Heart right ventricle (tissue), 16 donors: ENCODE measurements at places on chromosomes 7 and 10. TPM values are rescaled to one million over a fixed set of nuclear protein-coding genes. Genes with fewer than 3 reads are reported as not detected.

DNA sequence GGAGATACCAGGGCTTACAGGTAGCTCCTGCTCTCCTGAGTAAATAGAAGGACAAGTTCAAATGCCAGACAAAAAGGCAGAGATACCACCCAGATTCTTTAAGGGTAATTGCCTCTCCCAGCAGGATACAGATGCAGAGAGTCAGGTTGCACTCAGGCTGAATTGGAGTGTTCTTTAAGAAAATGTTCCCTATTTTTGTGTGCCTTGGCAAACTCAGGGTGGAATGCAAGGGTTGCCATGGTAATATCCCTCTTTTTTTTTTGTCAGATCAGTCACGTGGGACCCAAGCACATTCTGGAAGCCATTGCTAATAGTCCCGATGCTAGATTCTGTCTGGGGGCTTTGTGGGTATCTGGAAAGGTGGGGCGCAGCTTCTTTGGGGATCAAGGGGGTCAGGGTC is 628.0 kb downstream of the CALN1 start:
- no peak for DNase-seq
- no peak overlapping the region for H3K4me3 ChIP-seq
- no peaks in the 10 kb centered on the region for H3K36me3 ChIP-seq
- peaks cover 7% of the 10 kb centered on the region for H3K27me3 ChIP-seq

The OR6B1 gene
- not detected for total RNA-seq

GRCh38 chr7:46571996-46572395 is 650.9 kb upstream of the IGFBP3 start:
- DNase-seq, result no peak
- no peaks in the 10 kb centered on the region for H3K27me3 ChIP-seq
- peaks cover 5% of the 10 kb centered on the region for H3K4me1 ChIP-seq
- no peak overlapping the region for H3K4me3 ChIP-seq
- no peaks in the 10 kb centered on the region for H3K36me3 ChIP-seq
- no peak overlapping the region for H3K27ac ChIP-seq

DNA sequence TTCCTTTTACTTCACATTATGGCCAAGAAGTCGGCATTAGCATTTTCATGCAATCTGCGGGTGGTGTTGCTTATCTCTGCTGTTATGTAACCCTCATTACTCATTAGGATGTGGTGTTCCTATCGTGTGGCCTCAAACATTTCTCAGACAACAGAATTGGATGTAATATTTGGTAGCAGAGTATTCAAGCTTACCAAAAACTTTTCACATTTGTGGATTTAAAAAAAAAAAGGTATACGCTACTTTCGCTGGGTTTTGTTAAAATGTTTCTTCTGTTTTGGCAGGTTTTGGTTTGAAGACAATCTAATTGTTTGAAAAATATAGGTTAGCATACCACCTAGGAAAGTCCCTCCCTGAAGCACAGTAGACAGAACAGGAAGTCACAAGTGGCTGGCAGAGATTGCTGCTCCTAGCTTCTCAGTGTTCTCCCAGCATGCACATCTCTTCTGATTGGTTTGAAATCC is 128.8 kb downstream of the GATA3 start:
- no peaks in the 10 kb centered on the region for H3K36me3 ChIP-seq
- no peak overlapping the region for H3K27ac ChIP-seq
- H3K4me1 ChIP-seq, result no peaks in the 10 kb centered on the region
- DNase-seq, result no peak
- no peak overlapping the region for H3K4me3 ChIP-seq

DNA sequence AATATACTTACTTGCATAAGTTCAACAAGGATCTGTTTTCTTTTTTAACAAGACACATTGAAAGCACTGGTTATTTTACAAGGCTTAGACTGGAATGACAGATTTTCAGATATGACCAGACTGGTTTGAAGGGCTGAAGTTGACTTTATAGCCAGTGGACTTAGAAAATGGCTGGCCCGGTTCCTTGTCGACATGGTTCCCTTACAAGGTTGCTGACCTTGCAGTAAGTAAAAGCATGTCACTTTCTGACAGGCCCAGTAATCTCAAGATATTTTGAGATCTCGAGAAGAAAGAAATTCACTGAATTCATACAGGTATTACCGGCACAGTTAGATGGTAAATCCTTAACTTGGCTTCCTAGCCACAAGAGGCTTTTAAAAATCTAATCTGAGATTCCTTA is 136.5 kb downstream of the COBL start:
- H3K27me3 ChIP-seq, result no peaks in the 10 kb centered on the region
- no peak for DNase-seq
- H3K4me1 ChIP-seq, result no peaks in the 10 kb centered on the region
- H3K36me3 ChIP-seq, result no peaks in the 10 kb centered on the region
- H3K27ac ChIP-seq, result no peak overlapping the region

GRCh38 chr7:151847136-151847535 is 29.8 kb downstream of the PRKAG2 start:
- no peak for DNase-seq
- H3K27ac ChIP-seq, result no peak overlapping the region
- no peaks in the 10 kb centered on the region for H3K36me3 ChIP-seq
- no peaks in the 10 kb centered on the region for H3K4me1 ChIP-seq

GRCh38 chr7:492714-493065 is 27.0 kb downstream of the PDGFA start:
- DNase-seq, result no peak
- H3K27me3 ChIP-seq, result no peaks in the 10 kb centered on the region
- H3K4me1 ChIP-seq, result peaks cover 12% of the 10 kb centered on the region
- H3K36me3 ChIP-seq, result peaks cover 6% of the 10 kb centered on the region
- H3K4me3 ChIP-seq, result no peak overlapping the region
- H3K27ac ChIP-seq, result no peak overlapping the region

- H3K36me3 ChIP-seq, result no peaks in the 10 kb centered on the region
- H3K27ac ChIP-seq, result no peak overlapping the region
- H3K4me1 ChIP-seq, result peaks cover 16% of the 10 kb centered on the region
- H3K27me3 ChIP-seq, result no peaks in the 10 kb centered on the region
- no peak overlapping the region for H3K4me3 ChIP-seq
Observed at GRCh38 chr10:103696411-103697145, 158.8 kb downstream of the SH3PXD2A start.

The PRKAR2B gene
- total RNA-seq, result 42.5 TPM

The SORBS1 gene
- 1,234 TPM for total RNA-seq

DNA sequence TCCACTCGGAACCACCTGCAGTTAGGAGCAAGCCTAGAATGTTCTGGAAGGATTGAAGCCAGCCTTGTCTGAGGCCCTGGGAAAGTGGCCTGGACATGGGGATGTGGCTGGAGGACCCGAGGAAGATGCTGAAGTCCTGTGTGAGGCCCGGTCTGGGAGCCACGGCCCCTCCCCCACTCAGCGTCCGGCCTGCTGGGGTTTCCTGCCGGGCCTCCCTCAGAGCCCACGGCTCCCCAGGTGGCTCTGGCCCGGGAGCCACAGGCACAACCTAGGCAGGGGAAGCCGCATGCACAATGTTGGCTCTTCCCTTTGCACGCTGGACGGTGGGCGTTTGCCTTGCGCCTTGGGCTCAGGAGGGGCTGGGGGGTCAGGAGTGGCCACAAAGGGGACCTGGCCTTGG is 39.0 kb downstream of the UNCX start:
- no peak for DNase-seq
- no peaks in the 10 kb centered on the region for H3K4me1 ChIP-seq
- no peak overlapping the region for H3K4me3 ChIP-seq
- H3K27ac ChIP-seq, result no peak overlapping the region

The PHYHIPL gene
- not detected for total RNA-seq

The FANK1 gene
- 0.40 TPM for total RNA-seq

DNA sequence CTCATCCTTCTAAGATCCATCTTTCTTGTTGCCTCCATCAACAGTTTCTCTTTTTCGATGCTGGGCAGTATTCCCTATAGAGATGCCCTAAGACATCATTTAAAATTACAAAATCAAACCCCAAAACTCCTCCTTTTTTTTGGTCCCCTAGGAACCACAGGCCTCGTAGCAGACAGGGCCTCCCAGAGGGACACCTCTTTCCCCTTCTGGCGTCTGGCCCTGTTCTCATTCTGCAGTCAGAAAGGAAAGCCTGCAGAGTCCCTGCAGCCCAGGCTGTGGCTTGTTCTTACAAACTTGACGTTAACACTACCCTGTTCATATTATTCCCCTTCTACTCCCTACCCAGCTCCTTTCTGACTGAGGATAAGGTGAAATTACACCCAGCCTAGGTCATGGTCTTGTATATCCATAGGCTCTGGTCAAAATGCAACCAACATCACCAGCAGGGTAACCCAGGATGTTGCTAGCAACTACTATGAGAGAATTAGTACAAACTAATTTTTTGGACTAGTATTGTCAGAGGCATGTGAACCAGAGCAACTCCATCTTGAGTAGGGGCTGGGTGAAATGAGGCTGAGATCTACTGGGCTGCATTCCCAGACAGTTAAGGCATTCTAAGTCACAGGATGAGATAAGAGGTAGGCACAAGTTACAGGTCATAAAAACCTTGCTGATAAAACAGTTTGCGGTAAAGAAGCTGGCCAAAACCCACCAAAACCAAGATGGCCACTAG is 3.5 kb upstream of the EPHA1 start:
- H3K4me1 ChIP-seq, result peaks cover 26% of the 10 kb centered on the region
- no peaks in the 10 kb centered on the region for H3K36me3 ChIP-seq
- DNase-seq, result no peak

The ADAM12 gene
- 0.76 TPM for total RNA-seq

DNA sequence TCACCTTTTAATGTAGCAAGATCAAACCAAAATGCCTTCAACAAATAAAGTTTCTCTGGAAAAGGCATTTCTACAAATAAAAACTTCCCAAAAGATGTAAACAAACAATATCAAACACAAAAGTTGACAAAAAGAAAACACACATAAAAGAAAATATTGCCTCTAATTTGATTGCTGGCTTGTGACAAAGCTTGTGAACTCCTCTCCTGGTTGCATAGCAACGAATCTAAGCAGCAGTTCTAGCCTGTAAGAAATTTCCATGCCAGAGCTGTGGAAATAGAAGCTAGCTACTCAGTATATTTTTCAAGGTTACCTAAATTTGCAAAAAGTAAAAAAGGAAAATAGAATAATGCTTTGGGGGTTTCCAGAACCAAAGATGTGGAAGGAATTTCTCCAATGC is 173.9 kb upstream of the CDK1 start:
- H3K4me1 ChIP-seq, result peaks cover 5% of the 10 kb centered on the region
- no peak for DNase-seq
- H3K36me3 ChIP-seq, result no peaks in the 10 kb centered on the region
- H3K27me3 ChIP-seq, result no peaks in the 10 kb centered on the region
- H3K27ac ChIP-seq, result no peak overlapping the region

The BEND7 gene
- total RNA-seq, result 12.3 TPM

DNA sequence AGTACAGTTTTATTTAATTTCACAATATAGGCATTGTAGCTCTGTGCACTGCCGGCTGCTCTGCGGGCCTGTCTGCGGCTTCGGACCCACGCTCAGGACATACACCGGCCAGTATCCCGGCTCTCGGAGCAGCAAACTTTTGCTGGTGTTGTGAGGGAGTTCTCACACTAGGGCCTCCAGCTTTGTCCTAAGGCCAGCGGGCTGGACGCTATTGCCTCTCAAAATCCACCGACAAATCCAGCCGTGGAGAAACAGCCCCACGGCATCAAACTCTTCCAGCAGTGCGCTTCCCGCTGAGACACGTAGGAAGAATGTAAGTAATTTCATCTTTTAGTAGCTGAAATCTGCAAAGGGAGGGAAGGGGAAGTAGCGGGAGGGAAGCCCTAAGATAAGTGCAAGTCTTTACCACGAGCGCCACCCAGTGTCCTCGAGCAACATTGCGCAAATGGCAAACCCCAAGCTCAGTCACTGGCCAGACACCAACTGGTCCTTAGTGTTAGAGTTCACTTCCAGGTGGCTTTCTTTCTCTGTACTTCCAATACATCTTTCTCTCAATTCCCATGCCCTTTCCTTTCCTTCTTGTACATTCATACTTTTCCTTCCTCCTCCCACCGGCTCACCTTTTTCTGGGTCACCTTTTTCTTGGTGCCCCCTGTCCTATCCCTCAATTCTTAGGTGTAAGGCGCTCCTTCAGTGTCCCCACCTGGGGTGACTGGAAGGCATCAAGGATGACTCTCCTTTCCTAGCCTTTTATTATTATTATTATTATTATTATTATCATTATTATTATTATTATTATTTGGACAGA is 3.0 kb upstream of the DLX5 start:
- H3K27me3 ChIP-seq, result peaks cover 48% of the 10 kb centered on the region
- peak overlapping the region; percentile 35 for H3K4me3 ChIP-seq

The HABP2 gene
- not detected for total RNA-seq

GRCh38 chr10:132390170-132390920 is 6.7 kb upstream of the PWWP2B start:
- H3K27me3 ChIP-seq, result no peaks in the 10 kb centered on the region
- no peaks in the 10 kb centered on the region for H3K36me3 ChIP-seq
- no peak overlapping the region for H3K4me3 ChIP-seq
- H3K27ac ChIP-seq, result no peak overlapping the region

The UFSP1 gene
- 3.0 TPM for total RNA-seq

- no peak overlapping the region for H3K4me3 ChIP-seq
- no peaks in the 10 kb centered on the region for H3K4me1 ChIP-seq
- H3K27ac ChIP-seq, result no peak overlapping the region
- no peak for DNase-seq
Observed at GRCh38 chr10:46229144-46229563, 57.6 kb upstream of the ANTXRL start.

DNA sequence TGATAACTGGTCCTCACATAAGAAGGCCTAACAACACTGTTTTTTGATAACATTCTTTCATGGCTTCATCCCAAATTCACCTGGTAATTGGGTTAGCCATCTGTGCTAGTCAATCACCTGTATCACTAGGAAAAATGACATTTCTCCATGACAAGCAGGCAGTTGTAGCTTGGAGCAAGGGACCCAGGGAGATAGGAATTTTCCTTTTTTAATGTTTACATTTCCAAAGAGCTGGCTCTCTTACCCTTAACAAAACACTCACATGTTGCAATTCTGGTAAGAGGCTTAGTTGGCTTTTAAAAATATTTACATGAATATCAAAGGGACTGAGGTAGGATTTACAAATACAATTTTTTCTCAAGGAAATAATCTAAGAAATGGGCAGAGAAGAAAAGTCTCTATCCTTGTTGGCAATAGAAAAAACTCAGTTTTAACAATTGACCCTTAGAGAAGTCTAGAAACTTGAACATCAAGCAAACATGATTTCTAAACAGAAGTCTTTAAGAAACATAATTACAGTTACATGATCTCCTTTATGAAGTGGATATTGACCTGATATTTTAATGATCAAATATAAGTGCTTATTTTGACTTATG is 16.1 kb upstream of the AKR1C1 start:
- H3K27ac ChIP-seq, result no peak overlapping the region
- no peaks in the 10 kb centered on the region for H3K36me3 ChIP-seq
- no peak for DNase-seq
- H3K27me3 ChIP-seq, result no peaks in the 10 kb centered on the region
- H3K4me3 ChIP-seq, result no peak overlapping the region

DNA sequence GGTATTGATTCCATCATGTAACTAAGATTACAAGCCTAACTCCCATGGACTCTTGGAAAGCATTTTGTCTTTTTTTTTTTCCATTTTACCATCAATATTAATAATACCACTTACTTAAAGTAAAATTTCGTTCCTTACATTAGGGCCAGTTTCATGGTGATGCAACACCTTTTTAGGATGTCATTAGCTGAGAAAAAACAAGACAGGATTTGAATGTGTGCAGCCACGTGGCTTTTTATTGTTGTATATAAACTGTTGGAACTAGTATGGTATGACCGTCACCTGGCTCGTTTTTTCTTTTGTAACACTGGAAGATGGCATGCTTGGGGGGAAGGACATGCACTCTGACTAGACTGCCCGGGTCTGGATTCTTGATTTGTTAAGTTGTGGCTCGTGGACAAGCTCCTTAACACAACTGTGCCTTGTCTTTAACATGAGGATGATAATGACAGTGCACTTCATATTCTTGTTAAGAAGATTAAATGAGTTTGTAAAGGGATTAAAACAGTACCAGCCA is 42.1 kb downstream of the ARHGAP21 start:
- no peak overlapping the region for H3K27ac ChIP-seq
- H3K36me3 ChIP-seq, result no peaks in the 10 kb centered on the region
- no peaks in the 10 kb centered on the region for H3K27me3 ChIP-seq
- no peak overlapping the region for H3K4me3 ChIP-seq
- H3K4me1 ChIP-seq, result peaks cover 45% of the 10 kb centered on the region
